Large intestine (tissue), 12 donors: ENCODE measurements at places on chromosomes 13 and 19.

- no peak for DNase-seq
Observed at GRCh38 chr19:5083547-5083965, 114.6 kb downstream of the KDM4B start.

- no peak for DNase-seq
Observed at GRCh38 chr13:88526186-88526852, 855.1 kb downstream of the SLITRK5 start.

GRCh38 chr13:49925881-49926418 lies 10.2 kb downstream of the SPRYD7 start:
- no peak for DNase-seq

- DNase-seq: no peak
Observed at GRCh38 chr19:55310498-55310897, 14.6 kb downstream of the TMEM150B start.

GRCh38 chr13:28529836-28530235 lies 34.9 kb upstream of the FLT1 start:
- DNase-seq: peak; percentile 33

DNA sequence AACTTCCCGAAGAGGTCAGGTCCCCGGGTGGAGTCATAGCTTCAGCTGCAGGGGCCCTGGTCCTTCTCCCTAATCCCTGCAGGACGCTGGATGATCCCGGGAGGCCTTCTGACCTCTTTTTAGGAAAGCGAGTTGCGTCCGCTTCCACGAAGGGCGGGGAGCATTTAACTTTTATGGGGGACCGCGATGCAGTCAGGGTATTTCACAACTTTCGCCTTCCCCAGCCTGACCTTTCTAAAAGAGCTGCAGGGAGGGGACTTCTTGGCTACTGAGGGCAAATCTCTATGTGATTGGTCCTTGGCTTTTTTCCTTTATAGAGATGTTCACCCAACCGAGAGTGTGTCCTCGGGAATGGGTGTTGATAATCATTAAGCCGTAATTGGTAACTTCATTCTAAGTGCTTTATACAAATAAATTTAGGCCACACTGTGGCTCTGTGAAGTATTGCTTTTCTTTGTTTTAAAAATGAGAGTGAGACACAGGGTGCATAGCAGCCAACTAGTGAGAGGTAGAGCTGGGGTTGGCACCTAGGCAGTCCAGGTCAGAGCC lies 778 bp downstream of the ZNF230 start:
- peak; percentile 46 for DNase-seq

DNA sequence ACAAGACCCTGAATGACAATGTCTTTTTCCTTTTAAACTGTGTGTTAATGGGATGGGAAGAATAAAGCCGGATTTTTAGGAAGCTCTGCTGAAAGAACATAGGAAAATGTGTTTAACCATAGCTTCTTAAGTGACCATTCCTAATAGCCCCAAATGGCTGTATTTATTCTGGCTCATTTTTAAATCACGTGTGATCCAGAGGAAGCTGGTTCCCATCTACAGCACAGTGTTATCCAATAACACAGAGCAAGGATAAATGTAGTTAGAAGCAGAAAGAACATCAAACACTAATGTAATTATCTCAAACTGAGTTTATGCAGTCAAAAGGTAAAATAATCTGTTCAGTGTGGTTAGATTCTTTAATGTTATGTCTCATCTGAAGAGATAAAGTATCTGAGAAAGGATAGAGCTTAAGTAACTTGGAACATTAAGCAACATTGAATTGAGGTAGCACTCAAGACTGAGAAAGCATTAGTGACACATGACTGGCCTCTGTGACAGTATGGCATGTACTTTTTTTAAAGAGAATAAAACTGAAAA lies 853.3 kb downstream of the GPC5 start:
- DNase-seq: no peak

DNA sequence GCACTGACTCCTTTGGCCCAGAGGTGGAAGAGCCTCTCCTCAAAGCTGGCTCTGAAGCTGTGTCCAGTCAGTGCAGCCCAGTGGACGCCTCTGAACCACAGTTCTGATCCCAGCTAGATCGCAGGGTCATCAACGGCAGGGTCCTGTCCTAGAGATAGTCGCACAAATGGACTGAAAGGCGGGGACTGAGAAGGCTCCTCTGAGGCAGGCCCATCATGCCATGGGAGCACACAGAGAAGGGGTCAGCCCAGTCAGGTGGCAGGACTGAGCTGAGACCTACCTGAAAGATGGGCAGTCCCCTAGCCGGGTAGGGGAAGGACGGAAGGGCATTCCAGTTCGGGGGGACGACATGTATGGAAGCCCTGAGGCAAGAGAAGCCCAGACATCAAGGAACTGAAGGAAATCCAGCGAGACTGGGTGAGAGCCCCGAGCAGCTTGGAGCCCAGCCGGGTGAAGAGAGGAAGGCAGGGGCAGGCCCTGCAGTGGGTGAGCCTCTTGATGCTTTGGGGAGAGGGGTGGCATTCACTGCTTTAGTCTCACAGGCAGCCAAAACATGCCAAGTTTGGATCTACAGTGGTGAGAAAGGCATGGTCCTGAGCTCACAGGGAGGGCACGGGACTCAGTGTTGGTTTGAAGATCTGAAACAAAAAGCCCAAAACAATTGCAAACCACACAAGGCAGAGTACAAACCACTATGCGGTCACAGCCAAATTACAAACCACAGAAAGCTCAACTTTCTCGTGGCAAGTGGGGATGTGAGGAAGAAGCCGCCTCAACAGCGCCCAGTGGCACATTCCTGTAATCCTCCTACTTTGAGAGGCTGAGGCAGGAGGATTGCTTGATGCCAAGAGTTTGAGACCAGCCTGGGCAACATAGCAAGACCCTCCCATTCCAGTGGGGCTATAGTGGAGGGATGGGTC lies 10.0 kb downstream of the CALM3 start:
- no peak for DNase-seq

DNA sequence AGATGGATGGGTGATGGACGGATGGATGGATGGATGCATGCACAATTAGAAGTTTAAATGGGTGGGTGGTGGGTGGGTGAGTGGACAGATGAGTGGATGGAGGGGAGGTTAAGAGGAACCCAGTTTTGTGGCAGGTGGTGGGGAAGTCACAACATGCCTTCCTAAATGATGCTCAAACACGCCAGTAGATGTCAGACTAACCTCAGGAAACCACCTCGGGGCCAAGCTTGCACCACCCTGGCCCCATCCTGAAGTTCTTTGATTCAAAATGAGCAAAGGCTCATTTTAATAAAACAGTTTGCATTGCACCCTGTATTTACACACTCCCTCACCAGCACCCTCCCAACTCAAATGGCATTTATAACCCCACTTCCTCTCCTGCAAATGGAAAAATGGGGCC lies 91.4 kb upstream of the CACNA1A start:
- DNase-seq: peak; percentile 38

- no peak for DNase-seq
Observed at GRCh38 chr13:89221557-89222158, 1550.5 kb downstream of the SLITRK5 start.

DNA sequence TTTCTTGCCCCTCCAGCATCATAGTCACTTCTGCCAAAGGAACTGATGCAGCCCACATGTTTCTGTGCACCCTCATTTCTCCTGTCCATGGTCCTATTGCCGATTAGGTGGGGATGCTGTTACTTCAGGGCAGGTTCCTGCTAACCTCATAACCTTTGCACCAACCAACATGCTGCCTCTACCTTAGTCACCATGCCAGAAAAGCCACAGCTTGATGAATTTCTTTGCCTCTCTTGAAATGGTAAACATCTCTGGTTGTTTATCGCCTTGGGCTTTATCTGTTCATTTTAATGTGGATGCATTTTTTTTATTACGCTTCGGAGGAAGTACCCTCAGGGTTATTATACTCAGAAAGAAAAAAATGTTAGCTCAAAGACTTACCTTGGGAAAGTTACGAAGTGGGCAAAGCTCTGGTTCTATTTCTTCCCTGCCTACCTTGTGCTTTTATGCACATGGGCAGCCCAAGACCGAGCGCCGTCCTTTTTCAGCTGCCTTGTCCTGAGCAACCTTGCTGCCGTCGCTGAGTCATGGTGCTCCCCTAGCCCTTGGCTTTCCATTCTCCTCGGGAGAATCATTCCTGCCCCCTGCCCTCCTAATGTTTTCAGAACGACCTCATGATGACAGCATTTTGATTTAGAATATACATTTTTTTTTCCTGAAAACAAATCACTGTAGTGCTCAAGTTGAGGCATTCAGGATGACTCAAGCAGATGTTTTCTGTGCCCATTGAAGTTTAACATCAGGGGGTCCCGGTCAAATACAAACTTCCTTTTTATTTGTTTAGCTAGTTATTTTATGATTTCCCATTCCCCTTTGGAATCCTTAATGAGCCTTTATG lies 280.0 kb downstream of the SHISA2 start:
- no peak for DNase-seq

GRCh38 chr19:31976775-31977536 lies 368.5 kb upstream of the ZNF507 start:
- no peak for DNase-seq

DNA sequence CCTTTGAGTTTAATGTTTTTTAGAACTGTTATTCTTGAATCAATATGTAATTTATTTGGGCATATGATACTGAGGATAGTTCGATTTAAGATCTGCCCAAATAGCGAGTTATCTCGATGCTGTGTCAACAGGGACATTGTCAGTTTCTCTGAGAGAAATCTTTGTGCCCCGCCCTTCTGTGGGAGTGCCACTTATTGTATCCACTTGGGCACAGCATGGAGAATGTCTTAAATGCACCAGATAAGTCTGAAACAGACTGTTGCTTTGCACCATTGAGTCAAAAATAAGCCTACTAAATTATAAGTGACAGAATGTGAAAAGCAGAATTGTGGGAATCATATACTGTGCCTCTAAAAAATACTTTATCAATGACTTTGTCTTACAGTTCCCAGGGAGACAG lies 45.6 kb downstream of the RNASEH2B start:
- DNase-seq: no peak

DNA sequence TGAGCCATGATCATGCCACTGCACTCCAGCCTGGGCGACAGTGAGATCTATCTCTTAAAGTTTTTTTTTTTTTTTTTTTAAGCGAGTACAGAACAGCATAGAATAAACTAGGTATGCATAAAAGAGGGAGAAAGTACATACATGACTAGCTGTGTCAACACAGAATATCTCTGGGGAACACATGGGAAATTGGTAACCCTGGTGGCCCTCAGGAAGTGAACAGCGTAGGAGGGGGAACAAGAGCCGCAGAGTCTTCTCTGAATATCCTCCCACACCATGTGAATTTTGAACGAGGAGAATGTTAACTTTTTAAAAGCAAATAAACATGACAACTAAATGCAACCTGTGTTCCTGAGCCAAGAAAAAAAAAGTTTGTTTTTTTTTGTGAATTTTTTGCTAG lies 15.2 kb downstream of the PHLDB3 start:
- no peak for DNase-seq

- no peak for DNase-seq
Observed at GRCh38 chr13:110405597-110406450, 98.7 kb downstream of the COL4A2 start.

- DNase-seq: no peak
Observed at GRCh38 chr13:21321269-21321668, 137.8 kb downstream of the ZDHHC20 start.

DNA sequence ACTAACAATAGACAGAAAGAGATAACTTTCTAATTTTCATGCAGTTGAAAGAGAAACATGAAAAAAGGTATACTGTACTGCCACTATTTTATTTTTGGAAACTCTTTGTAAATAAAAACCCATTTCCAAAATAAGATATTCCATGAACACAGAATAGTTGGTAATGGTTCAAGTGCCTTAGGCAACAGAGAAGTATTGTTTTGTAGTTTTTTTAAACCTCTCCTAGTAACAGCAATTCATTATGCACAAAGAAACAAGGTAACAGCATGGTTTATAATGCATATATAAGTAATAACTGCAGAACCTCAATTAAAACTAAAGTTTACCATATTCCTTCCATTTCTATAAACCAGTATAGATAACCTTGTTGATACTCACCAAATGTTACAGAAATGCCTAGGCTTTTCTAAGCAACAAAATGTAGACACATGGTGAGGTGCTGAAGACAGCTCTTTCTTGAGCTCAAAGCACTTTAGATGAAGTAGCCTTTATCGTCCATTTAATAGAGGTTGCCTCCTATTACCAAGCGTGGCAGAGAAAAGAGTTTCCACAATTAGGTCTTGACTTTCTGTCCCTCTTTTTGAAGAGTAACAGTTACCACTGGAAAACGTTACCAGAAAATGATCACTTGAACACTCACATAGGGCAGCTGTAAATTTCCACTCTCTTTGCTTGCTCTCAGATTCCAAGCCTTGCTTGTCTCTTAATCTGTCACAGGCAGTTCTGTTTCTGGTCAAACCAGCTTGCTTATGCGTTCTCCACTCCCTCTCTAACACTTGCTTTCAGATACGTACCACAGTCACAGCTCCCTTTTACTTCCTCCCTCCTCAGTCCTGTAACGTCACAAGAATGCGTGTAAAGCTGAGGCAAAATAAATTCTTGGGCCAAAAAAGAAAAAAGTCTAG lies 42.9 kb downstream of the CAB39L start:
- peak; percentile 39 for DNase-seq

DNA sequence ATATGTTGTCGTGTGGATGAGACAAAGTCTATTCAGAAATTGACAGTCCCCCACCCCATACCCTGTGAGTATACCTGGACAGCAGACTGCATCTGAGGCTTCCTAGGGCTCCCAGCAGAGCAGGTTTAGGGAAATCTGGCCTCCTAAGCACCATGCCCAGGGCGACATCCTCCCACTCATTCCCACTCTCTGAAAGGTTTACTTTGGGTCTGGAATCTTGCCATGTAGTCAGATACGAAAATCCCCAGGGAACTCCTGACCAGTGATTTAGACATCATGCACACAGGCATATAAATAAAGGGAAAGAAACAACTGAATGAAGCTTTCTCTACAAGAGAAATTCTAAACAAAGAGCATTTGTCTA lies 717 bp upstream of the NALCN start:
- DNase-seq: no peak

GRCh38 chr19:46081928-46082727 lies 41.3 kb upstream of the IGFL4 start:
- peak; percentile 8 for DNase-seq

DNA sequence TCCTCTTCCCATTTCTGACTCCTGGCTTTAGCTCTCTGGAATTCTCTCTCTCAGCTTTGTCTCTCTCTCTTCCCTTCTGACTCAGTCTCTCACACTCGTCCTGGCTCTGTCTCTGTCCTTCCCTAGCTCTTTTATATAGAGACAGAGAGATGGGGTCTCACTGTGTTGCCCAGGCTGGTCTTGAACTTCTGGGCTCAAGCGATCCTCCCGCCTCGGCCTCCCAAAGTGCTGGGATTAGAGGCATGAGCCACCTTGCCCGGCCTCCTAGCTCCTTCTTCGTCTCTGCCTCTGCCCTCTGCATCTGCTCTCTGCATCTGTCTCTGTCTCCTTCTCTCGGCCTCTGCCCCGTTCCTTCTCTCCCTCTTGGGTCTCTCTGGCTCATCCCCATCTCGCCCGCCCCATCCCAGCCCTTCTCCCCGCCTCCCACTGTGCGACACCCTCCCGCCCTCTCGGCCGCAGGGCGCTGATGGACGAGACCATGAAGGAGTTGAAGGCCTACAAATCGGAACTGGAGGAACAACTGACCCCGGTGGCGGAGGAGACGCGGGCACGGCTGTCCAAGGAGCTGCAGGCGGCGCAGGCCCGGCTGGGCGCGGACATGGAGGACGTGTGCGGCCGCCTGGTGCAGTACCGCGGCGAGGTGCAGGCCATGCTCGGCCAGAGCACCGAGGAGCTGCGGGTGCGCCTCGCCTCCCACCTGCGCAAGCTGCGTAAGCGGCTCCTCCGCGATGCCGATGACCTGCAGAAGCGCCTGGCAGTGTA lies 2.7 kb downstream of the APOE start:
- no peak for DNase-seq
